ENCODE measurements at places on chromosomes 1 and 21.
A peak's percentile ranks its signal among the peaks of the same experiment; 100 is the strongest.

GRCh38 chr1:243910607-243911006, 60.6 kb upstream of the AKT3 start:
- no peak for DNase-seq

DNA sequence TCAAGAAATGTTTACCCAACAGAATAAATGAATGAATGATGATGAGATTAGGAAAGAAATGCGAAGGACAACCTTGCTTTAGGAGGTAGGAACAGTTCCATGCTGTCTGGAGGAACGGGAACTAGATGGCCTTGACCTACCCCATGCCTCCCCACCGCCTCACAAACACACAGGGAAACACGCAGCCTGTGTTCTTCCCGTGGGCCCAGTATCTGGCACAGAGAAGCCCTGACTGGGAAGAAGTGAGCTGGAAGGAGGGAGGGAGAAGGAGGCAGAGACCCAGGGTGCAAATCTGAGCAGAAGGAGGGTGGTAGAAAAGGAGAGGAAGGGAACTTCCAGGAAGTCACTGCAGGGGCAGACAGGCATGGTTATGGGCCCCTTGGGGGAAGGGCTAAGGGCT, 3.5 kb upstream of the ADORA1 start:
- DNase-seq = no peak

DNA sequence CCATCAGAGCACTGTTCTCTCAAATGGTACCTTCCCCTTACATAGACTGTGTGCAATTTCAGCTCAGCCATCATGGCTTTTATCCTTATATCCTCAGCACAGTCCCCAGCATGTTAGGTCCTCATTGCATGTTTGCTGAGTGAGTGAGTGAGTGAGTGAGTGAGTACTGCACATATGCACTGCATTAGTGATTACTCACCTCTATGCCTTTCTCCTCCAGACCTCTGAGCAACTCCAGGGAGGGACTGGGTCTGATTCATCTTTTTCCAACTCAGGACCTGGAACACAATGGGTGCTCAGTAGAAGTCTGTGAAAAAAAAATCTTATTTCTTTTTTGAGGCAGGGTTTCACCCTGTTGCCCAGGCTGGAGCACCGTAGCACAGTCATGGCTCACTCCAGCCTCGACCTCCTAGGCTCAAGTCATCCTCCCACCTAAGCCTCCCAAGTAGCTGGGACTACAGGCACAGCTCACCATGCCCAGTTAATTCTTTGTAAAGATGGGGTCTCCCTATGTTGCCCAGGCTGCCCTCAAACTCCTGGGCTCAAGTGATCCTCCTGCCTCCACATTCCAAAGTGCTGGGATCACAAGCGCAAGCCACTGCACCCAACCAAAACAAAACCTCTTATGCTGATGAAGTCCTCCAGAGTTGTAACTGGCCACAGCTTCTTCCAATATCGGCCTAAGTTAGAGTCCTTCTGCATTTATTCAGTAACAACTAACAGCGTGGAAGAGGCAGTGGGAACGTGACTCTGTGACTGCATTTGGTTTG, 23.7 kb downstream of the RNU5D-1 start:
- no peak for DNase-seq

DNA sequence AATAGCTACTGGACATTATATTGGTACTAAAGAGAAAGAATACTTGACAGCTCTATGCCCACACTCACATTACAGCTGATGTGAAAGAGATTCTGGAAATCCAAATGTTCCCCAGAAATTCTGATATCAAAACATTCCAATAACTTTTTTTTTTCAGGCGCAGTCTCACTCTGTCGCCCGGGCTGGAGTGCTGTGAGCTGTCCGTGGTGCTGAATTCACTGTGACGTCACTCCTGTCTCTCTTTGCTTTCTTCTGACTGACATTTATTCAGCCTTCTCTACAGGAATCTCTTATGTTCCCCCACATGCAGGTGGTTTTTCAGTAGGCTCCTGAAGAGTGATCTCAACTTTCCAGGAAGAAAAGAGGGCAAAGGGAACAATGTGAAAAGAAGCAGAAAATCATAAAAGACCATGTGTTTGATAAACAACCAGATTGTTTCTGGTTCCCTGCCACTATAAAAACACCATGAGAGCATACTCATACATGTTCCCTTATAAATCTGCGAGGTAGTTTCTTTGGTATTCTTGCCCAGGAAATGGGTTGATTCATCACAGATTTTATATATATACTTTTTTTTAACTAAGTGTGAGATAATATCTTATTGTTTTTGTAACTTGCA, 6.2 kb downstream of the S100A7A start:
- peak; percentile 31 for DNase-seq

DNA sequence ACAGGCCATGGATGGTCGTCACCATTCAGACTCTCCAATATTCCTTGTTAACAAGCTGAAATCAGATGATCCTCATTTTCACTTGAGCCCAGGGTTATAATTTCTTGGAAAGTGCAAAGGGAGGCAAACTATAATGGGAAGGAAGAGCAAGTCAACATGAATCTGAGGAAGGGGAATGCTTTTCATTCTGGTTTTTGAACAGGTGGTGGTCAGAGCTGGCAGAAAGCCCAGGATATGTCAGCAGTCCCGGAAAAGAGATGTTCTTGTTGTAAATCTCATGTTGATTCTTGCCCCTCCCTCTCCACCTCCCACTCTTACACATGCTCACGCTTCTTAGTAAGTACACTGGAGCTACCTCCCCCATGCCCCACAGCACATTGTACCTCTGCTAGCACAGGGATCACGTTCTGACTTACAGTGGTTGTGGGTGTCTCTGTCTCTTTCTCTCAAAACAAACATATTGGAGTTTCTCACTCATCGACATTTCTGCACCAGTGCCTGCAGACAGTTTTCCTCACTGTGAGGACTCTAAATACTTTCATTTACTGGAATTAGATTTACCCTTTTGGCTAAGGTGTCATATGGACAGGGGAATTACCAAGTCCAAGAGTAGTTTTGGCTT, 77.6 kb downstream of the XCL2 start:
- DNase-seq = no peak

DNA sequence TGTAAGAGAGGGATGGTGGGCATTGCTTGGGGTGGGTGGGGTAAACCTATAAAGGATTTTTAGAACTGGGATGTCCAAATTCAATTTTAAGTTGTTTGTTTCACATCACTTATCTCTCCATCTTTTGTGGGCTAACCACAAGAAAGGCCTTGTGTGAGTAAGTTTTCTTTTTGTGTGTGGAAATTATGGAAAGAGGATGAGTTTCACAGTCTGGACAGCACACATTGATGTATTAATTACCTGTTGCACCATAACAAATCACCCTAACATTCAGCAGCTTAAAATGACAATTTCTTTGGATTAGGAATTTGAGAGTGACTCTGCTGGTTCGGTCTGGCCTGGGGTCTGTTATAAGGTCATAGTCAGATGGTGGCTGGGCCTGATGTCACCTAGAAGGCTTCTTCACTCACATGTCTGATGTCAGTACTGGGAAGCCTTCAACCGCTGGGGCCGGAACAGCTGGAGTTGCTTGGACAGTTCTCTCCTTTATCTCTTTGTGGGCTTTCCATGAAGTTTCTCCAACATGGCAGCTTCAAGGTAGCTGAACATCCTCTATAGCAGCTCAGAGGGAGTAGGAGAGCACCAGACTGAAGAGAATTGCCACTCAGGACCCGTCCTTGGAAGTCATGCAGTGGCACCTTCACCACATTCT, 2.0 kb upstream of the COL9A2 start:
- no peak for DNase-seq

GRCh38 chr1:91653183-91653582, 152.5 kb downstream of the CDC7 start:
- DNase-seq = no peak

All from activated B cell treated with CpG ODN at 0.5 μM for 24 hours (primary cell).